T-helper 22 cell (primary cell): ENCODE measurements at places on chromosomes 5 and 9.

GRCh38 chr5:120621339-120621738 lies 157.2 kb downstream of the PRR16 start:
- no peak for DNase-seq

- DNase-seq, result no peak
Observed at GRCh38 chr9:79431019-79431679, 140.6 kb upstream of the TLE4 start.

- DNase-seq, result no peak
Observed at GRCh38 chr9:32339424-32339823, 45.0 kb upstream of the ACO1 start.

DNA sequence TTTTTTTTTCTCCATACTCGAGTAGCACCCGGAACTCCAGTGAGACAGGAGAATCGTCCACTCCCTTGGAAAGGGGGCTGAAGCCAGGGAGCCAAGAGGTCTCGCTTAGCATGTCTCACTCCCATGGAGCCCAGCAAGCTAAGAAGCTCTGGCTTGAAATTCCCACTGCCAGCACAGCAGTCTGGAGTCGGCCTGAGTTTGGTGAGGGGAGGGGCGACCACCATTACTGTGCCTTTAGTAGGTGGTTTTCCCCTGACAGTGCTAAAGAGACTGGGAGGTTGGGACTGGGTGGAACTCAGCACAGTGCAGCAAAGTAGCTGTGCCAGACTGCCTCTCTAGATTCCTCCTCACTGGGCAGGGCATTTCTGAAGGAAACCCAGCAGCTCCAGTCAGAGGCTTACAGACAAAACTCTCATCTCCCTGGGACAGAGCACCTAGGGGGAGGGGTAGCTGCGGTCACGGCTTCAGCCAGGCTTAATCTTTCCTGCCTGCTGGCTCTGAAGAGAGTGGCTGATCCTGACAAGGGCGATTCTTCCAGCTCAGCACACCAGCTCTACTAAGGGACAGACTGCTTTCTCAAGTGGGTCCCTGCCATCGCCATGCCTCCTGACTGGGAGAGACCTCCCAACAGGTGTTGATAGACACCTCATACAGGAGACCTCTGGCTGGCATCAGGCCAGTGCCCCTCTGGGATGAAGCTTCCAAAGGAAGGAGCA lies 414.5 kb upstream of the ZNF608 start:
- no peak for DNase-seq

DNA sequence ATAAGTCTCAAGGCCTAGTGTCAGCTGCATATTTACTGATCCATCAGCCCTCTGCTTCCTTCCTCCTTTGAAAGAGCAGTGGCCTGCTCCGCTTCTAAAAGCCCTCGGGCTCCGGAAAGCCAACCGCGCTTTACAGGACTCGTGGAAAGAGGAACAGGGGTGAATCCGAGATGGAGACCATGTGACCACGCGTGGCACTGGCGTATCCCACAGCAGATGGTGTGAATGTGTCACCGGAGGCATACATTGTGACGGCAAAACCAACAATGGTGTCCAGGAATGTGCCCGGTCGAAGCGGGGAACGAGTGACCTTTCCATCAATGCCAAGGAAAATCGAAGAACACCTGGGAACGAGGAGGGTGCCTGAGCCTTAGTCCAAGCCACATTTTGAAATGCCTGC lies 484.6 kb downstream of the SPATA31A7 start:
- DNase-seq, result no peak

GRCh38 chr9:76516871-76517270 lies 57.9 kb downstream of the GCNT1 start:
- no peak for DNase-seq

DNA sequence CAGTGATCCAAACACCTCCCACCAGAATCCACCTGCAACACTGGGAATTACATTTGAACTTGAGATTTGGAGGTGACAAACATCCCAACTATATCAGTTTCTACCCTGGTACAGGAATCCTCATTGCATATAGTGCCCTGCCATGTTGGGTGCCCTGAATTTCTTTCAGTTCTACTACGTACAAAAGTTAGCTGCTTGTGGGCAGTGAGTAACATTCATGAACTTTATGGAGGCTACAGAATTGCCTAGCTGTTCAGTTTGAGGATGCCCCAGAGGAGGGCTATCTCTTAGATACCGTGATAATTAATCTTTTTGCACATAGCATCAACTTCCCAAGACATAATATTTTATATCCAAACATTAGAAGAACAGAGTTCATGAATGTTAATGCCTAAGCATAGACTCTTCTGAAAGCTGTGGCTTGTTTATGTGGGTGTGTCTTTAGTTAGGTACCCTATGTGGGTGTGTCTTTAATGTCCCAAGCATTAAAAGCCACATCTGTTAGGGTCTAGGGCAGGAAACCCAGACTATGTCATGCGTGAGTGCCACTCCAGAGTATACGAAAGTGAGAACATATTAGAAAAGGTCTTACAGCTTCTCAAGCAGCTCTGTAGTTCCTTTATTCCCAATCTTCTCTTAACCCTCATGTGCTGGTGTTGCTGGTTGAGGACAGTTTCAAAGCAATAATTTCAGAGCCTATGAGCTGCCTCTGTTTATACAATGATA lies 47.0 kb upstream of the CHD1 start:
- DNase-seq, result no peak

GRCh38 chr5:28110781-28111180 lies 1072.4 kb upstream of the CDH9 start:
- no peak for DNase-seq

- DNase-seq, result no peak
Observed at GRCh38 chr9:109856785-109857184, 76.8 kb downstream of the PALM2AKAP2 start.
